ENCODE measurements at places on chromosomes 4 and X.

- DNase-seq, result no peak
These were observed 1.8 kb downstream of the TAPT1 start for GRCh38 chr4:16224264-16225166.

DNA sequence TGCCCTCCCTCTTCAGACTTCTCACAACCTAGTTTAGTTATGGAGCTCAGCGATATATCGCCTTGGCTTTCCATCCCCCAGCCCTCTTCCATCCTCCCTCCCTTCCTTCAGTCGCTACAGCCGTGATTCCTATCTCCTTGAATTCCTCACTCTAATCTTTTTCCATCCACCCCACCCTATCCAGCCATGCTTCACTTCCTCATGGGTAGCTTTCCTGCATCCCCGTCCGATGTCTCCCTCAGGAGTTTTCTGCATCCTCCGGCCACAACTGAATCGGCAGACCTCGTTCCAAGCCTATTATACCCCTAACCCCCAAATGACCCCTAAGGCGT is 456 bp downstream of the SNX12 start:
- no peak for DNase-seq

- DNase-seq, result peak; percentile 16
These were observed 28.1 kb downstream of the SLC16A2 start for GRCh38 chrX:74449322-74449936.

DNA sequence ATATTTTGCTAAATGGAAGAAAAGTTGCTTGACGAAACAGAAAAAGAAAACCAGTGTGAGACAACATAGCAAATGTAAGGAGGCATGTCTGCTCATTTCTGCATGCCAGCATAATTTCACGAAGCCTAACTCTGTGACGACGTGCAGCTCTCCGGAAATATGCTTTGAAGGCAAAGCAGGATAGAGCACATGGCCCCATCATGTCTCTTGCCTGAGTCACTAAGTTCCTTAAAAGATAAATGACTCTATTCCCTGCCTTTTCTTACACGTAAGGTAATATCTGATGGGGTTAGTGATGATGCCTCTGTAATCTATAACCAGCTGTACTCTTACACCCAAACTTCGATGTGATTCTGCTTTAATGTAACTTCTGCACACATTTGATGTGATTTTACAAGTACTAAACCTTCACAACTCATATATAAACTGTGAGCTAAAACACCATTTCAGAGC is 64.5 kb downstream of the ANXA3 start:
- no peak for DNase-seq

DNA sequence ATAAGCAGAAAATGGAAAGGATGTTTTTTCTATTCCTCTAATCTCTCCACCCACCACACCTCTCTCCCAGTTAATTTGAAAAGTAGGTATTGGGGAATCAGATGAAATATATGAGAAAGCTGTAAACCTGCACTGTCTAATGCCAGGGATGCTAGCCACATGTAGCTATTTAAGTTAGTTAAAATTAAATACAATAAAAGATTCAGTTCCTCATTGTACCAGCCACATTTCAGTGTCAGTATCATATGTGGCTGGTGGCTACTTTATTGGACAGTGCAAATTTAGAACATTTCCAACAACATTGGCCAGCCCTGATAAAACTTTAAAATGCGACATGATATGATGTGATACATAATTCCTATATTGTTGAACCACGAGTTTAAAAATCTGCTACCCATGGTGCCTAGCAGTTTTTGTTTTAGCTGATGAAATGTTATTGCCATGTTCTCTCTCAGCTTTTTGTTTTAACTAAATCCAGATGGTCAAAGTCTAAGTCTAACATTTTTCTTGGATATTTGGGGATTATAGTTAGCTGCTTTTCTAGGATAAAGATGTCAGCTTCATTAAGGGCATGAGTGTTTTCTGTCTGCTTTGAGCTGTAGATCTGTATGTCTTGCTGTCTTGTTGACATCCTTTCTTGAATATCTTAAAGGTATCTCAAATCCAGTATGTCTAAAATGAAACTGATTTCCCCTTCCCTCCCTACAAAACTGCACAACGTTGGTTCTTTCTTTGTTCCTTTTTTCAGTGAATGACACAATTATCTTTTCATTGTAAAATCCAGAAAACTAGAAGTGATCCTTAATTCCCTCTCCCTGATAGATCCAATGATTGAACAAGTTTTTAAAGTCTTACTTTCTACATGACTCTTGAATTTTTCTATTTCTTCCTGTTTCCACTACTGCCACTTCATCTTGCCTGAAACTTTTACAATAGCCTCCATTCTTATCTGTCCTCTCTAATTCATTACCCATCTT is 6.2 kb downstream of the ARFIP1 start:
- DNase-seq, result no peak

GRCh38 chrX:70141373-70141772 is 8.1 kb downstream of the IGBP1 start:
- no peak for DNase-seq

- DNase-seq, result no peak
These were observed 23.4 kb downstream of the ELF2 start for GRCh38 chr4:139153411-139154133.

- DNase-seq, result no peak
These were observed 56.1 kb upstream of the MSX1 start for GRCh38 chr4:4803216-4803911.

- no peak for DNase-seq
These were observed 114.4 kb downstream of the FRYL start for GRCh38 chr4:48665555-48666186.

DNA sequence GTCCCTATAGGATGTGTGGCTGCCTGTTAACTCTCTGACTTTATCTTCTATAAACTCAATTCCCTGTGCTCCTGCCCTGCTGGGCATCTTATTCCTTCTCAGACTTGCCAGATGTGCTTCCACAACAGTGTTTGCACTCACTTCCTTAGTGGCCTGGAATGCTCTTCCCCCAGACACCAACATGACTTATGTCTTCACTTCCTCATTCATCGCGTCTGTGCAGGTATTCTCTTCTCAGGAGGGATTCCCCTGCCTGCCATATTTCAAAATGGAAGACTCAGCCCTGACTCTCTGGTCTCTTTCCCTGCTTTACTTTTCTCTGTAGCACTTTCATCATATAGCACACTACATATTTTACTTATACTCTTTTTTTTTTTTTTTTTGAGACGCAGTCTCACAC is 344.0 kb downstream of the CENPC start:
- no peak for DNase-seq

DNA sequence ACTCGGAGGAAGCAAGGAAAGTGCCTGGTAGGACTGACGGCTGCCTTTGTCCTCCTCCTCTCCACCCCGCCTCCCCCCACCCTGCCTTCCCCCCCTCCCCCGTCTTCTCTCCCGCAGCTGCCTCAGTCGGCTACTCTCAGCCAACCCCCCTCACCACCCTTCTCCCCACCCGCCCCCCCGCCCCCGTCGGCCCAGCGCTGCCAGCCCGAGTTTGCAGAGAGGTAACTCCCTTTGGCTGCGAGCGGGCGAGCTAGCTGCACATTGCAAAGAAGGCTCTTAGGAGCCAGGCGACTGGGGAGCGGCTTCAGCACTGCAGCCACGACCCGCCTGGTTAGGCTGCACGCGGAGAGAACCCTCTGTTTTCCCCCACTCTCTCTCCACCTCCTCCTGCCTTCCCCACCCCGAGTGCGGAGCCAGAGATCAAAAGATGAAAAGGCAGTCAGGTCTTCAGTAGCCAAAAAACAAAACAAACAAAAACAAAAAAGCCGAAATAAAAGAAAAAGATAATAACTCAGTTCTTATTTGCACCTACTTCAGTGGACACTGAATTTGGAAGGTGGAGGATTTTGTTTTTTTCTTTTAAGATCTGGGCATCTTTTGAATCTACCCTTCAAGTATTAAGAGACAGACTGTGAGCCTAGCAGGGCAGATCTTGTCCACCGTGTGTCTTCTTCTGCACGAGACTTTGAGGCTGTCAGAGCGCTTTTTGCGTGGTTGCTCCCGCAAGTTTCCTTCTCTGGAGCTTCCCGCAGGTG is 637 bp downstream of the AR start:
- DNase-seq, result no peak

- DNase-seq, result no peak
These were observed 15.3 kb downstream of the RNF4 start for GRCh38 chr4:2484185-2484584.

DNA sequence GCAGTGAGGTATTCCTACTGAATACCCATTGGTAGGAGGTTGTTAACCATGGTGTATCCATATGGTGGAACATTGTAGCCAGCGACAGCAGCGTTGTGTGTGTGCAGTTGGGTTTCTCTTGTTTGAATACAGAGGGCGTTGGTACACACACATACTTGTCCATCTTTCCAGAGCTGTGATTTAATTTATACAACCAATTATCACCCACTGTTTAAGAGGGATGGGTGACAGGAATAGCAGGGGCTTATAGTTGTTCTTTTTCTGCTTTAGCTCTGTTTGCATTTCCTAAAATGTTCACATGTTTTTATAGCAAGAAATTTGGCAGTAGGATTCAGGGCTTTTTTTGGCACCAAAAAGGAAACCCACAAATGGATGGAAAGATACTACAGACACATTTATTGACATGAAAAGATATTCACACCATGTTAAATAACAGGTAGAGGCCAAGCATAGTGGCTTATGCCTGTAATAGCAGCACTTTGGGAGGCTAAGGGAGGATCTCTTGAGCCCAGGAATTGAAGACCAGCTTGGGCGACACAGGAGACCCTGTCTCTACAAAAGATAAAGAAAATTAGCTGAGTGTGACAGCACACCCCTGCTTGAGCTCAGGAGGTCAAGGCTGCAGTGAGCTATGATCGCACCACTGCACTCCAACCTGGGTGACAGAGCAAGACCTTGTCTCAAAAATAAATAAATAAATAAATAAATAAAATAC is 60.6 kb downstream of the TNIP2 start:
- no peak for DNase-seq

GRCh38 chrX:30997411-30997810 is 74.4 kb downstream of the FTHL17 start:
- DNase-seq, result no peak

DNA sequence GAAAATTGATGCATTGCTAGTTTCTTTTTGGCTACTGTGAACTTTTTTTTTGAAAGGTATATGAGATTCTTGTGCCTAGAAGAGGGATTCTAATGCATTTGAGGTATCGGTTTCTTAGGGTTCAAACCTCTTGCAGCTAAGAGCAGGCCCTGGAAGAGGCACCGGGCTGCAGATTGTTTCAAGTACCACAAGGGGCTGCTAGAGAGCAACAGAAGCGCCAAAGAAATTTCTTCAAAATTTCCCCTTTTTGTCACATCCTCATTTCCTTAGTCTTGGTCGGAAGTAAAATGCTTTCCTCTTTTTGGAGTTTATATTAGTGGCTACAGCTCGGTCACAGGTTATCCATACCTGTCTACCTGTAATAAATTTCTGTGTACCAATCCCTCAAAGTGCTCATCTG is 89.8 kb downstream of the PDGFRA start:
- DNase-seq, result no peak

- no peak for DNase-seq
These were observed 2002.5 kb upstream of the TENM3 start for GRCh38 chr4:180240670-180241069.

GRCh38 chrX:151981129-151981528 is 6.7 kb upstream of the GABRE start:
- no peak for DNase-seq

DNA sequence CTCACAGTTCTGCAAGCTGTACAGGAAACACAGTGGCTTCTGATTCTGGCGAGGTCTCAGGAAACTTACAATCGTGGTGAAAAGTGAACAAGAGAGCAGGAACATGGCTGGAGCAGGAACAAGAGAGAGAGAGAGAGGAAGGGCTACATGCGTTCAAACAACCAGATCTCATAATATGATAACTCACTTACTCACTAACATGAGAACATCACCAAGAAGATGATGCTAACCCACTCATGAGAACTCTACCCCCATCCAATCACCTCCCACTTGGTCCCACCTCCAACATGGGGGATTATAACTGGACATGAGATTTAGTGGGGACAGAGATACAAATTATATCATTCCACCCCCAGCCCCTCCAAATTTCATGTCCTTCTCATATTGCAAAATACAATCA is 9.8 kb upstream of the TLR1 start:
- DNase-seq, result no peak

All from T follicular helper cell (primary cell).